COLO829 (cell line): ENCODE measurements at places on chromosomes 11 and 22.

- no peak for DNase-seq
Measured at GRCh38 chr11:46970913-46971625, 34.5 kb downstream of the CSTPP1 start.

DNA sequence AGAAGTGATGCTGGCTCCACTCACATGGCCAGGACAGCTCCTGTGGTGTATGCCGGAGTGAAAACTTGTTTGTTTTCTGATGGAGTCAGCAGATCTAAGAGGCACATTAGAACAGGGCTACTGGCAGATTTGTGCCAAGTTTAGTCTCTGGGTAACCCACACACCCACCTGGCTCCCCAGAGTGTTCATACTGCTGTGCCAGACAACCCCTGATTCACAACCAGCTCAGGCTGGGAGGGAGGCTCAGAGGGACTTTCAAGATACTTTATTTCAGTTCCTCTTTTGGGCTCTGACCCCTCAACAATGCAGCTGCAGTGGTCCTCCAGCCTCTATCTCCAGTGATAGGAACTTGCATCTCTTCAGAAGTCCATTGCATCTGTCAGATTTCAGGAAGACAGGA is 8.5 kb downstream of the NTM start:
- DNase-seq = no peak

DNA sequence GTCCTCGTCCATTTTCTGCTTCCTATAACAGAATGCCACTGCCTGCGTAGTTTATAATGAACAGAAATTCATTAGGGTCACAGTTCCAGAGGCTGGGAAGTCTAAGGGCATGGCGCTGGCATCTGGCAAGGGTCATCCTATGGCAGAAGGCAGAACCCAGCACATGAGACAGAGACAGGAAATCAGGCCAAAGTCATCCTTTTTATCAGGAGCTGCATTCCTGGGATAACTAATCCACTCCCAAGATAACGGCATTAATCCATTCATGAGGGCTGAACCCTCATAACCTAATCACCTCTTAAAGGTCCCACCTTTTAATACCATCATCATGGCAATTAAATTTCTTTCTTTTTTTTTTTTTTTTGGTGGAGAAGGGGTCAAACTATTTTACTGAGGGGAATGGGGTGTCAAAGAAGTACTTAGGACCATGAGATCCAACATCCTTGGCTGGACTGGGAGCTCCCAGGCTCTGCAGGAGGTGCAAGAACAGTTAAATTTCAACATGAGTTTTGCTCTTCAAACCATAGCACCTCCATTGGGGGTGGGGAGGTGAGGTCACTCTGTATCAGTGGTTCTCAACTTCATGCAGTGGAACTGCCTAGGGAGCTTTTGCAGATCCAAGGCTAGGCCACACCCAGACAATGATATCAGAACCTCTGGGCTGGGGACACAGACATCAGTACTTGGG is 4.4 kb downstream of the TMEM109 start:
- DNase-seq = no peak

DNA sequence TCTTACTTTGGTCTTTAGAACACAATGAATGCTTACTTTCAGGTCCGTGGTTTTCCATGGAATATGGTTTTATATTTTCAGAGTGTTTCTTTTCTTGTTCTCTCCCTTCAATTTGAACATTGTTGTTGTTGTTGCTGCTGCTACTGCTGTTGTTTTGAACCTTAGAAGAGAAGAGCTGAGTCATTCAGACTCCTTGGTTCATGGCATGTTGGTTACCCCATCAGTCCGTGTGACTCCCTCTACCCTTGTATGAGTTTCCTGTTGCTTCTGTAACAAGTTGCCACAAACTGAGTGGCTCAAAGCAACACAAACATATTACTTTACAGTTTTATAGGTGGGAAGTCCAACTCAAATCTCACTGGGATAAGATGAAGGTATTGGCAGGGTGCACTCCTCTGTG is 511.0 kb downstream of the INSC start:
- DNase-seq = no peak

GRCh38 chr11:2256951-2257700 is 13.3 kb downstream of the ASCL2 start:
- DNase-seq = no peak

- DNase-seq = no peak
Measured at GRCh38 chr11:108561535-108561991, 32.0 kb downstream of the EXPH5 start.

- DNase-seq = peak; percentile 37
Measured at GRCh38 chr22:36136475-36136874, 24.1 kb downstream of the APOL3 start.

GRCh38 chr11:67382276-67383136 is 9.1 kb upstream of the CLCF1 start:
- DNase-seq = peak; percentile 68

DNA sequence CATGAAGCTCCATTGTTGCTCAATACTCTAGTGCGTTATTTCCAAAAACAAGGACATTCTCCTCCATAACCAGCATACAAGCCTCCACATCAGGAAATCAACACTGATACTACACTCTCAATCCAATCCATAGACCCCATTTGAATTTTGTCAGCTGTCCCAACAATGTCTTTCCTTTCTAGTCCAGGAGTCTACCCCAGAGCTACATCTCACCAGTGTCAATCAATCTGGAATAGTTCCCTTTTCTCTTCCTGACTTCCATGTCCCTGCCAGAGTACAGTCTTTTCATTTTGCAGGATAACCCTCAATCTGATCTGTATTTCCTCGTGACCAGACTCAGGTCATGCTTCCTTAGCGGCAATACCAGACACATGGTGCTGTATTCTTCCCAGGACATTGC is 43.0 kb downstream of the TCF20 start:
- no peak for DNase-seq

DNA sequence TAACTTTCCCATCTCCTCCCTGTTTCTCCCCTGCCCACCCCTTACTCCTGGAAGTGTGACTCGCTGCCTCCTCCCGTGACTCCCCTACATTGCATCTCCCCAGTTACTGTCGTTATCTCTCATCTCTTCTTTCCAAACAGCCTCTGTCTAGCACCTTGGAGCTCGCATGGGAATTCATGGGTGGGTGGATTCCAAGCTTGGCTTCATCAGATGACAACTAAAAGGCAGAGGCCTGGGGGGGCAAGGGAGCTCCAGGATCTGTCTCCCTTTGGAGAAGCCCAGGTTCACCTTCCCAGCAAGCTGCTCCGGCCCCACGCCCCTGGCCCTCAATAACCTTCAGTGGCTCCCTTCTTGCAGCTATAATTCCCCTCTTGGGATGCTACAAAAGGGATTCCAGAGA is 6.9 kb upstream of the CCND1 start:
- DNase-seq = no peak

GRCh38 chr22:44165286-44165874 is 15.3 kb upstream of the PARVG start:
- DNase-seq = no peak

DNA sequence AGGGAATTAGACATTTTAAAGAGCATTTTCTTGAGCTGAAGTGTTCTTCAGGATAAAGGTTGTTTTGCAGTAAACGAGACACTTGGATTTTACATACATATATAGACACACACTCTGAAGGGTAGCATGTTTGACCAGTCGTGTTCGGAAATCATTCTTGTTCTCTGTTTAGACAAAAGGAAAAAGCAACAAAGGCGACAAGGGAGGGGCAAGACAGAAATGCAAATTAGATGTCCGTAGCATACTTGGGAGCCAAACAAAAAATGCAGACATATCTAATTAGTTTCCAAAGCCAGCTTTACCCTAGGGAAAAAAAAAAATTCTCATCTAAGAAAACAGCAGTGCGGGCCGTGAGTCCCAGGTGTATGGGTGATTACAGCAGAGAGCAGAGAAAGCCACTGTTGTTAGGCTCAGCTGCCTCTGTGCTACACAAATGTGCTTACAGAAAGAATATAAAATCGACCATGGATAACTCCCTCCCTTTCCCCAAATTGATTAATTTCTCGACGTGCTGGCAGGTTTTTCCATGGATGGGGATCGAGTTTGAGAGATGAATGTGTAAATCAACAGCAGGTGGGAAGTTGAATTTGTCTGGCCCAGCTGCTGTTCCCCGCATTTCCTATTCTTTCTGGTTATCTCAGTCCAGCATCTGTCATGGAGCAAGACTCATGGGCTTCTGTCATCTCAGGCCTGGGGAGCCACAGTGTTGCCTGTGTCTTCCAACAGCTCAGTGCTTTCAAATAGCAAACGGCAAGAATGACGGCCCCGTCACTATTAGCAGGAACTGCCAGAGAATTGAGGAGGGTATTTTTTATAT is 176.5 kb upstream of the TTC12 start:
- DNase-seq = no peak

GRCh38 chr11:120400564-120401364 is 64.6 kb downstream of the ARHGEF12 start:
- DNase-seq = peak; percentile 75

- peak; percentile 71 for DNase-seq
Measured at GRCh38 chr22:50027639-50028537, 15.3 kb upstream of the IL17REL start.

DNA sequence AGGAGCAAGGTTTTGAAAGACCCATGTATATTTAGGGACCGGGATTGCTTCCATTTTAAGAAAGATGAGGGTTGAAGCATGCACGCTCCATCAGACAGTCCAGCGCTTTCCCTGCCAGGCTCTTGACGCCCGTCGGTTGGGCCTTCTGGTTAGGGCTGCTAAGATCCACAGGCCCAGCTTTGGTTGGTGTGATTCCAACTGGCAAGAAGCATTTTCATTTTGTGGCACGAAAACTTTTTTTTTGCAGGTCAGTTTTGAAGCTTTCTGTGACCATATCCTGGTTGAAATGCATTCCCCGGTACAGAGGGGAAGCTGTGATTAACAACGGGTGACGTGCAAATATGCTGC is 34.3 kb upstream of the MPPED1 start:
- no peak for DNase-seq

DNA sequence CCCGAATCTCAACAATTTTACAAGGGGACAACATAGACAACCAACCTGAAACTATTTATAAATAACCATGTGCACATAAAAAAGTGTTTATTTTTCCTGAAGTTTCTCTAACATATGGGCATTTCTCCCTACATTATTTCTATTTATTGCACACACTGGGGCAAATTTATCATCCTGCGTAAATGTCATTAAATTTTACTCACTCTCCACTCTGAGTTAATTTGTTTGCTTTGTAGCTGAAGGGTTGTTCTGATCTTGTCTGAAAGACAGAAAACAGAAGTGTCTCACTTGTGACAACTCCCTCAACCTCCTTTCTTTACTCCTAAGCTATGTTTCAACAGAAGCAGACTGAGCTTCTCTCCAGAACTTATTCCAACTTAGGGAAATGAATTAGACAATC is 194.2 kb downstream of the HIPK3 start:
- no peak for DNase-seq

DNA sequence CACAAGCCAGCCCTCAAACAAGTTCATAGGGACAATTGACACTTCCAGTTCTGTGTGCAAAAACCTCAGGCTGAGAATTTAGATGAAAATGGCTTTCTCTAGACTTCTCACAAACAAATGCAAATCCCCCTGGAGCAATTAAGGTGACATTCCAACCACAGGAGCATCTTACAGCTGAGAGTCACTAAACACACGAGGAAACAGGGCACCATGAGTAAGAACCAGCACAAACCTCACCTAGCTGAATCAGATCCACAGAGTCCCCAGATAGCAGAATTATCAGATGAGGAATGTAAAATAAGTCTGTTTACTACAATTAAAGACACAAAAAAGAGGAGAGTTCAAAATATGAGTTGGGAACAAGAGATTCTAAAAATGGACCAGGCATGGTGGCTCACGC is 51.5 kb downstream of the RTL6 start:
- no peak for DNase-seq

- DNase-seq = no peak
Measured at GRCh38 chr11:26193694-26194365, 138.1 kb upstream of the ANO3 start.
